Naive thymus-derived CD8-positive, alpha-beta T cell (primary cell): ENCODE measurements at places on chromosomes 11 and 22.

GRCh38 chr11:108037211-108037610 is 28.5 kb downstream of the CUL5 start:
- DNase-seq = no peak

DNA sequence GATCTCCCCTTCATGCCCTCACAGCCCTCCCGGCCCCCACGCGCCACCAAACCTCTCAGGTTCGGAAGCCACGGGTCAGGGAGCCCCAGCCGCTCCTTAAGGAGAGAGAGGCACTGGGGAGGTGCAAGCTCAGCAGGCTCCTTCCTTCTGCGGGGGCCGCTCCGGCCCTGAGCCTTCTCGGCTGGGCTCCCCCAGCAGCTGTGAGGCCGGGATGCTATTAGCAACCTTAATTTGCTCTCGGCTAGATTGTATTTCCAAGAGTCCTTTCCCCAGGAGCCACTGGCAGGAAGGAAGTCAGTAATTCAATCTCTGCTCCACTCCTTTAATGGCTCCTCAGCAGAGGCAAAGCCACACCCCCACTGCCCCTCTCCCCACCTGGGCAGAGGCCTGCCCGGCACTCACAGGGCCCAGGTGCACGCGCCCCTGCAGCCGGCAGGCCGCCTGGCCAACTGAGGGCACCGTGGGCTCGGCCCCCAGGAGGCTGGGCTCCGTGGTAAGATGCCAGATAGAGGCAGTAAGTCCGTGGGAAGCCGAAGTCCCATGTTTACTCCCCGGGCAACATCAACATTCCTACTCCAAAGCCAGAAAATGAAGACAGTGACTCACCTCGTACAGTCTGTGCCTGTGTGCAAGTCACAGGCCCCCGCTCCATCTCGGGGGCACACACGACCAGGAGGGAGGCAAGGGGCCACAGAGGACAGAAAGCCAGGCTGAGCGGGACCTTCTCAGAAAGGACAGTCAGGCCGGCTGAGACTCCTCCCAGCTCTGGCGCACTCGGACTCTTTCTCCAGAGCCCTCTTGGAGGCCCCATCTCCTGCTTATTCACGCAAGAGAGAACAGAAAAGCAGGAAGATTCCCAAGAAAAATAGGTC is 5.2 kb downstream of the IGSF9B start:
- no peak for DNase-seq

GRCh38 chr11:76330651-76331050 is 50.3 kb downstream of the THAP12 start:
- no peak for DNase-seq

DNA sequence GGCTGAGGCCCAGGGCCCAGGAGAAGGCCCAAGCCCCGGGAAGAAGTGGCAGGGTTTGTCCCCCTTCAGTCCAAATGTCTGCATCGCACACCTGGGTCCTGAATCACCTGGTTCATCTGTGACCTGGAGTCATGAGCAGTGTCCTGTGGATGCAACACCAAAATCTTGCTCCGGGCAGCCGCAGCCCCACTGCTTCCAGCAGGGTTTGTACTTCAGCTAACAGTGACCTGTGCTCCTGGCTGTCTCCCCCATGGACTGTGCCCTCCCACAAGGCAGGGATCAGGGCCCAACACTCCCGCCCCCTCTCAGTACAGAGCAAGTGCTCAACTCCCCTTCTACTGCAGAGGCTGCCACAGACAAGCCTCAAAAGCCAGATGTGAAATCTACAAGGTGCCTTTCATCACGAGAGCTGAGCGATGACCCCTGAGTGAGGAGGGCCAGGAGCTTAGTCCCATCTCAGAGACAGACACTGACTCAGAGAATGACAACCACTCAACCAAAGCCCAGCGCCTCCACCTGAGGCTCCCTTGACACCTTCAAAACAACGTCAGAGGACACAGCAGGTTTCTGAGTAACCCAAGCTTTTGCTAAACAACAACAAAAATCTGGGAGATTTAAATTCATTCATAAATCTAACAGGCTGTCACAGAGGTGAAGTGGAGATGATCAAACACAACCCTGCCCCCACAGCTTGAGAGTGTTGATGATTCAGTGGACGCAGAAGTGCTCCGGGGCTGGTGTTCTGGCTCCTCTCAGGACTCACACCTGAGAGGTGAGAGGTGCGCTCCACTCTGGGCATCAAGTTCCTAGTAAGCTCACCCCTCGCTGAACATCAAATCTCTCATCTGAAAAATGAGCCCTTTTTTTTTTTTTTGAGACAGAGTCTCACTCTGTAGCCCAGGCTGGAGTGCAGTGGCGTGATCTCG is 3.4 kb downstream of the KIAA0930 start:
- DNase-seq = no peak

DNA sequence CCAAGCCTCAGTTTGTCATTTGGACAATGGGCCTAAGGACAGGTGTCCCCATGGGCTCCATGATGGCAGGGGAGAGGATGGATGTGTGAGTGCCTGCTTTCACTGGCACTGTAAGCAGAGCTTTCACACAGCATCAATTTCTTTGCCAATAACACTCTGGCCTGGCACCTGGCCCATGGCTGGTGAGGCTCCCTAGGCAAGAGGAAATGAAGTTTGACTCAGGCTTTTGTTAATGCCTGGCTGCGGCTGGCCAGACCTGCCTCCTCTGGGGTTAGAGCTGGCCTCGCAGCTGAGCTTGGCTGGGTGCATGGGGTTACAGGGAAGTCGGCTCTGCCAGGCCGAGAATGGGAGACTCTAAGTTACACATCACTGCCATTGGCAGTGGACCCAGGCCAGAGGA is 30.0 kb upstream of the SEZ6L start:
- DNase-seq = no peak

- no peak for DNase-seq
Observed at GRCh38 chr11:116384876-116385275, 387.9 kb downstream of the BUD13 start.

DNA sequence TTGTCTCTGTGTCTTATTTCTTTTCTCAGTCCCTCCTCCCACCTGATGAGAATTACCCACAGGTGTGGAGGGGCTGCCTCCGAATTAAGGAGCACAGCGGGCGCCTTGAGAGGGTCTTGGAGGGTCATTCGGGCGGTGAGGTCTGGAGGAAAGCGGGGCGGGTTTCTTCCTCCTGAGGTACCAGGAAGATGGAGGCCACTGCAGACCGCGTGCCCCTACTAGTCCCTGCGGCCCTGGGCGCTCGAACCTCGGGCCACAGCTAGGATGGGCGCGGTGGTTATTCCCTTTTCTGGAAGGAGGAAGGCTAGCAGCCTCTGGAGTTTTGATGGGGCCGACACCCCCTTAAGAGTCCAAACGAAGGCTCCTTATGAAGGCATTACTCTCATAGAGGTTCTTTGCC is 5.5 kb upstream of the FAM111A start:
- no peak for DNase-seq

- no peak for DNase-seq
Observed at GRCh38 chr11:87428266-87428665, 390.5 kb downstream of the TMEM135 start.
